ENCODE measurements at places on chromosomes 5 and 9. TPM values are rescaled to one million over a fixed set of nuclear protein-coding genes. Genes with fewer than 3 reads are reported as not detected.

Gene SLC46A2
- under 0.01 TPM for total RNA-seq

Gene SLC6A19
- total RNA-seq, result under 0.01 TPM

Gene SHISAL2B
- total RNA-seq, result not detected

Gene SHROOM1
- total RNA-seq, result 1.6 TPM

Gene LECT2
- total RNA-seq, result not detected

Gene DMRTA1
- total RNA-seq, result 0.52 TPM

Gene PCDHGA12
- total RNA-seq, result 3.1 TPM

Gene ADCY2
- 27.7 TPM for total RNA-seq

Gene IFNA5
- not detected for total RNA-seq

Gene SLC34A3
- total RNA-seq, result not detected

Gene GLE1
- total RNA-seq, result 16.7 TPM

Gene NUTM2F
- total RNA-seq, result not detected

Gene COL23A1
- total RNA-seq, result 0.52 TPM

Gene ZFAND5
- total RNA-seq, result 104 TPM

Gene PCDHGB7
- 7.3 TPM for total RNA-seq

Gene FAM120A
- total RNA-seq, result 111 TPM

Gene C9
- 1.0 TPM for total RNA-seq

Gene GABRA1
- not detected for total RNA-seq

Gene SMU1
- total RNA-seq, result 30.3 TPM

Gene RORB
- under 0.01 TPM for total RNA-seq

Gene ZNF483
- total RNA-seq, result 8.9 TPM

Gene IPO11
- 30.3 TPM for total RNA-seq

Gene PTGDS
- total RNA-seq, result 4.2 TPM

Gene LRRC19
- total RNA-seq, result not detected

Gene FRMD3
- 27.7 TPM for total RNA-seq

Gene CBY3
- not detected for total RNA-seq

Gene KIAA0825
- total RNA-seq, result 5.2 TPM

Gene TMEM252
- total RNA-seq, result not detected

Gene ZNF354B
- 8.4 TPM for total RNA-seq

Data from skeletal muscle tissue (tissue), 5 donors.